ENCODE measurements at places on chromosomes 7 and 10.

DNA sequence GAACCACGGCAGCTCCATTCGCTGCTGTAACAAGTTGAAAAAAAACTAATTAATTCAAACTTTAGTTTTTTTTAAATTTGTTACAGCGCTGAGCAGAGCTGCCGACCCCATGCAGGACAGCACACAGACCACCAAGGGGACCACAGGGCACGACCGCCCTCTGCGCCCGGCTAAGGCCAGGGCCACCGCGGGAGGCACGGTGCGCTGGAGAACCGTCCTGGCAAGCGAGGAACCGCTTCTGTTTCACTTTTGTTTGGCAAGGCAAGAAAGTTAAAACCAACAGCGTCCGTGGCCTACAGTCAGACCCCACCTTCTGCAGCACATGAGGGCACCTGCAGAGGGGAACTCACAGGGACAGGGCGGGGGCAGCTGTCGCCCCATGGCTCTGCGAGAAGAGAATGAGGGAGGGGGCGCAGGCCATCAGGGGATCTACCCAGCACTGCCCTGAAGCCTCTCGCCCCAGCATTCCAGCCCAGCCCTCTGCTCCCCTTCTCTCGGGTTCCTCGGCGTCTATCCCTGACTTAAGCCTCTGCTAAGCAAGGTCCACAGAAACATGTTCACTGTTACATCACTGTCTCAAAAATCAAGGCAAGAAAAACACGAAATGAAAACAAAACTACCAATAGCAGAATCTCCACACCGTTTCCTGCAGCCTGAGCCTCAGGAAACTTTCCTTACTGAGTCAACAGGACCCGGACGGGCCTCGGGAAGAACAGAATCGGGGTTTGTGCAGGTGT lies 204.4 kb downstream of the DIP2C start:
- DNase-seq, result no peak

- no peak for DNase-seq
Observed at GRCh38 chr10:95352684-95353083, 61.9 kb upstream of the PDLIM1 start.

DNA sequence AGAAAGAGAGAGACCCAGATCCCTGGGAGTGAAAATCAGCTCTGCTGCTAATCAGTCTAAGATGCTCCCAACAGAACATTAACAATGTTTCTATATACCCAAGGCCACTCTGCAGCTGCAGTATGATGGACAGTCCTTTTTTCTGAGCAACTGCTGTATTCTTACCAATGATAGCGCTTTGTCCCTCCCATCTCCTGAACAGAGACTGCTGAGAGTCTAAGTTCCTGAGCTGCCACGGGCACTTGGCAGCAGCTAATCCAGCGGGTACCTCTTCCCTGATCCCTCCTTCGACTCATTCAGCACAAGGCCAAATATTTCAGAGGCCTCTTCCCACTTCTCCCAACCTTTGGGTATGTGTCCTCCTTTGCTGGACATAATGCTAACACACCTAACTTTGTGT lies 7.7 kb downstream of the CPVL start:
- DNase-seq, result no peak

DNA sequence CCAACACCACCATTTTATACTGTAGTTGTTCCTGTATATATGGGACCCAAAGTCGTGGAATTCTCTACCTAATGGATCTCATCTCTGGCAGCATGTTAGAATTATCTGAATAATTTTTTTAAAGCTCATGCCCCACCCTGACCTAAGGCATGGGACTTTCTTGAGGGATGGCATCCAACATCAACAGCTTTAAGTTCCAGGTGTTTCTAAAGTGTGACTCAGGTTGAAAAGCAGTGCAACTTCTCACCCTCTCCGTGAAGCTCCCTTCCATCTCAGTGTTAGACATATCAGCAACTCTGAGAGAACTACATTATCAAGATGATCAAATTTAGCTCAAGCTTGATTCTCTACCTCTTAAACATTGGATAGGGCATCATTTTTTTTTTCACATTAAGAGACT lies 18.1 kb upstream of the RAB18 start:
- DNase-seq, result no peak

DNA sequence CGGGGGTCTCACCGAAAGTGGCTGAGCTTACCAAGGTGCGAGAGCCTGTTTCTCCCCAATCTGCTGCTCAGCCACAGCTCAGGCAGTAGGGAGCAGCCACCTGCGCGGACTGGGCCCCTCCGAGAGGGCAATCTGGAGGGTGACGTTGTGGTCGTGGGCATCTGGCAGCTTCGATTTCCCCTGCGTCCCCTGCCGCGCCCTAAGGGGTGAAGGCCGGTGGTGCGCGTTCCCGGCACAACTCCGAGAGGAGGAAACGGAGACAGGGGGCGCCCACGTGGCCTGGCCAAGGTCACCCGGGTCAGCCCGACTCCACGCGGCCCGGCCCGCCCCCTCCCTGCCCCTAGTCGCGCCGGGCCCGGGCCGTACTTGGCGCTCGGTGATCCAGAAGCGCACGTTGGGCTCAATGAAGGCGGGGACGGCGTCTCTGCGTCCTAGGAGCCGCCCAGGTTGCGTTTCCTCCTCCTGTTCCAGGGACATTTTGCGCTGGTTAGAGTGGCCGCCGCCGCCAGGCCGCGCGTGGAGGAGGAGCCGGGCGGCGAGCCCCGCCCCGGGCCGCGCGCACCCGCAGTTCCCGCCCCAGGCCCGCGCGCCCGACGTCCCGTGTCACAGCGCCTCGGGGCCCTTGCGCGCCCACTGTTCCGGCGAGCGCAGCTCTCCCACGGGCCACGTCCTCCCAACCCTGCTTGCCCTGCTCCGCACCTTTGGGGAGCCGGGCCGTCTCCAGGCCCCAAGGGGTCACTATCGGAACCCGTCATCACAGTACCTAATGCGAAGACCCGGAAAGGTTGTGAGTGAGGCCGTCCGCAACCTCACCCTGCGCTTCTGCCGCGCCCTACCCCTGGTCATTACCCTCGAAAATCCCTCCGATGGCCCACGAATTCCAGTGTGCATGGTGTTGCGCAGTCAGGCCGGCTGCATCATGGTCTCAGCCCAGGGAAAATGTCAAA lies at the start of gene SFXN4:
Gene SFXN4, minus strand, starts transcription at position 544 of the 947 bp plus-strand sequence. Its CDS starts 67 bp downstream, at position 477.
- DNase-seq, result peak; percentile 83

DNA sequence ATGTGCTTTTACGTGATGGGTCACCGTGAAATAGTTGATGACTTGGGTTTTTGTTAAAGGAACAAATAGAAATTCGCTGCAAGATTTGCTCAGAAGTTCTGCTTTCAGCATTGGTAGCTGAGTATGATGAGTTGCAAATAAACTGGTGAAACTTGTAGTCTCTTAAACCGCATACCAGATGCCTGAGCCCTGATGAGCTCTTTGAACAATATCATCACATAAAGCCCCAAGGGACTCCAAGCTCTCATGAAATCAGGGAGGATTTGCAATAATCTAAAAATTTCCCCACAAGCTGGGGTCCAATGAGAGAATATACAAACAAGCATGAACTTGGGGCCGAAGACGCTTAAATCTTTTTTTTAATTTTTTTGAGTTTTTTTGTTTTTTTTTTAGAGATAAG lies 312.4 kb downstream of the CALN1 start:
- DNase-seq, result no peak

- peak; percentile 53 for DNase-seq
Observed at GRCh38 chr10:72259491-72260238, 14.1 kb upstream of the DDIT4 start.

GRCh38 chr10:76887223-76888010 lies 750.2 kb downstream of the KCNMA1 start:
- no peak for DNase-seq

DNA sequence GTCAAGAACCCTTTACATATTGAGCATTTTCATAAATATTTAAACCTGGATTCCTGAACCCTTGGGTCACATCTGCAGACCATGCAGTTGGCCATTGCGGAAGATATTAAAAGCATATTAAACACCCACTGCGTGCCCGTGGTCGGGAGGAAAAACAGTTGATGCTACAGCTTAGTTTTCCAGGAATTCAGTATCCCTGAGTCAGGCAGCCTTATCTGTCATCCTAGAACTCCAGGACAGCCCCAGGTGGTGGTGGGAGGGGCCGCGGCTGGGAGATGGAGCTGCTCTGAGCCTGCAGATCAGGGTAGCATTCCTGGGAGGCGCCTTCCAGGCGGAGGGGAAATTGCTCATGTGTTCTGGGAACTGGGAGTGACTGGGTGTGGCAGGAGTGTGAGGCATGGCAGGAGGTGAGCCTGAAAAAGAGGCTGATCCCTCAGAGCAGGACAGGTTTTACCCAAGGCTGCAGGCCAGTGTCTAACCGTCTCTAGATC lies 222.9 kb upstream of the SH2B2 start:
- DNase-seq, result no peak

GRCh38 chr7:75537731-75538130 lies 45.6 kb downstream of the SPDYE5 start:
- DNase-seq, result no peak

DNA sequence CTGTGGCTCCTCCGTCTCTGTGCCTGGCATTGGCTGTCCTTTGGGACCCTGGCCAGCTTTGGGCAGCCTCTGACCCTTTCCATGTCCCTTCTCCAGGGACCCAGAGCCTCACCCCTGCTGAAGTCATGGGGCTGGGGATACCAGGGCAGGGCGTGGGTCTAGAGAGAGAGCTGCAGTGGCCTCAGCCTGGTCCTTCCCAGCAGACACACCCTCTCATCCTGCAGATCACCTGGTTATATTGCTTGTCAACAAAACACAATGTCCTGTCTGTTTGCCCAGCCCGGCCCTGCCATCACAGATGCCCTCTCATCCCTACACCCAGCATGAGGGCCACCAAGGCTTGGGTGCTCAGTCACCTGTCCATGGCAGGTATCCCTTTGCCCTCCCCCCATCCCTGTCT lies 1.8 kb downstream of the MUC17 start:
- DNase-seq, result no peak

DNA sequence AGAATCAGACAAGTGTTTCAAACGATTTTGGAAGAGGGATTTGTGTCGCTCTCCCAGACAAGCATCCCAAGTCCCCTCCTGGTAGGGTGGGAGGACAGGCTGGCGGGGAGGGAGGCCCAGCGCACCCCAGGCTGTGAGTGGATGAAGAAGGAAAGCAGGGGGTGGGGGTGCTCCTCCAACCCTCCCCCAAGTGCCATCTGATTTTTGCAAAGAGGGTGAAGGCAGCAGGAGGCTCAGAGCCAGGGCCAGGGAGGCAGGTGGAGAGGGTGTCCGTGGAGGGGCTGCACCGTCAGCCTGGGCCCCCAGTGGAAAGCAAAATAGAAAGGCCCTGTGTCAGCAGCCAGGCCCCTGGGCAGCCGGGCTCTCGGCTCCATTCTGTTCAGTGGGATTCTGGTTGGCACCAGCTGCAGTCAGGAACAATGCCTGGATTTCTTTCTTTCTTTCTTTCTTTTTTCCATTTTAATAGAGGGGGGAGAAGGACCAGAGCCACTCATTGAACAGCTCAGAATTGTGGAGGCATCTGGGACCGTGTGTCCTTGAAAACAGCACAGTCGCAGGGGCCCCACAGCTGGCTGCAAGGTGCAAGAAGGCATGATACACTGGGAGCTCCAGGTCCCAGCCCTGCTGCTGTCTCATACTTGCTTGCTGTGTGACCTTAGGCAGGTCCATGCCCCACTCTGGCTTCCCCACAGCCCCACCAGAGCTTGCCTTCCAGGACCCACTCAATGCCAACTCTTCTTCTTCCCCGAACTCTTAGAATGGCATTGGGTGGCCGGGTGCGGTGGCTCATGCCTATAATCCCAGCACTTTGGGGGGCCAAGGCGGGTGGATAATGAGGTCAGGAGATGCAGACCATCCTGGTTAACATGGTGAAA lies 7.1 kb upstream of the ZMIZ1 start:
- no peak for DNase-seq

- no peak for DNase-seq
Observed at GRCh38 chr10:75616874-75617478, 185.6 kb downstream of the LRMDA start.

GRCh38 chr10:59907537-59907917 lies 1.2 kb upstream of the CCDC6 start:
- no peak for DNase-seq
